Suppressor macrophage (primary cell): ENCODE measurements at places on chromosomes 6 and 20.

- DNase-seq, result no peak
These were observed 112.6 kb upstream of the SLC24A3 start for GRCh38 chr20:19099596-19100545.

DNA sequence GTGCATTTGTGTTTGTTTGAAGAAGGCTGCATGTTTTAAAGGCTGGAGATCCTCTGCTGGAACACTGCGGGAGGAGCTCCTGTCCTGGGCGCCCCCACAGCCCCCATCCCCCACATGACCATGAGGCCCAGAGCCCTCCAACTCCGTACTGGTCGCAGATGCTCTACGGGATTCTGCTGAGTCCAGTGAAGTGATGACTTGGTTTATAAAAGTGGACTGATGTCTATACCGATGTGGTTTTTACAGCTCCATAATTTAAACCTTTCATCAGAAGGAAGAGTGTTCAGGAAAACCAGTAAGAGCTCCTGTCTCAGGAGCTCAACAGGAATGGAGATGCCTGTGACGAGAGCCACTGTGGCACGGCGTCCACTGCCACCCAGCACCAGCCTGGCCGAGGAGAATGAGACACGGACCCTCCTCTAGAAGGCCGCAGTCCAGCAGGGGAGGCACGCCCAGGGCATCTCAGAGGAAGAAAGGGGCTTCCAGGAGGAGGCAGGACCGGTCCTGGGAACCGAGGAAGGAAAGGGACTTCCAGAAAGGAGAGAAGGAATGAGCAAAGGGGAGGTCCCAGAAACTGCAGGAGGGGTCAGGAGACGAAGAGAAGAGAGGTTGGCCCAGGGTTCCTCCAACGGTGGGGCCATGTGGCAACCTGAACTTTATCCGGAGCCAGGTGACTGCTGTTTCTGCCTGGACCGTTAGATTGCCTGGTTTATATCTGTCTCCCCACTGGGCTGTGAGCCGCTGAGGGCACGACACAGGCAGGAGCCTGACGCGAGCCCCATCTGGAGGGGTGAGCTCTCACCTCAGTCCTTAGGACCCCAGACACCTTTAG is 26.9 kb downstream of the BFSP1 start:
- DNase-seq, result no peak

DNA sequence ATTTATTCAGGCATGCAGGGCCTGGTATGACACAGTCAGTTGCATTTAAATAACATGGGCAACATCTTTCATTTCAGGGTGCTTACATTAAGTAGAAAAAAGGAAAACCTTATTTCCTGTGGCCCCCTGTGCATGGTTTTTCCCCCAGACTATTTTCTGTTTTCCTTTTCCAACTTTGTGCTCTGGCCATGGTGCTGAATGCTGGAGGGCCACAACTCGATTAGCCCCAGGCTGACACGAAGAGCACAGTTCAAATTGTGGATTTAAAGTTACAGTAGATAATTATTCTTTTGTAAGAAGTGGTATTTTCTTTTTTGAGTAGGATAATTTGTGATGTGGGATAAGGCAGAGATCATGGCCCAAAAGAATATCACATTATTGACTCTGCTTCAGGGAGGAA is 332.0 kb downstream of the HAO1 start:
- no peak for DNase-seq

GRCh38 chr6:146905181-146905704 is 299.0 kb upstream of the STXBP5 start:
- no peak for DNase-seq

- DNase-seq, result no peak
These were observed 2.5 kb downstream of the RPL10A start for GRCh38 chr6:35470663-35471120.

DNA sequence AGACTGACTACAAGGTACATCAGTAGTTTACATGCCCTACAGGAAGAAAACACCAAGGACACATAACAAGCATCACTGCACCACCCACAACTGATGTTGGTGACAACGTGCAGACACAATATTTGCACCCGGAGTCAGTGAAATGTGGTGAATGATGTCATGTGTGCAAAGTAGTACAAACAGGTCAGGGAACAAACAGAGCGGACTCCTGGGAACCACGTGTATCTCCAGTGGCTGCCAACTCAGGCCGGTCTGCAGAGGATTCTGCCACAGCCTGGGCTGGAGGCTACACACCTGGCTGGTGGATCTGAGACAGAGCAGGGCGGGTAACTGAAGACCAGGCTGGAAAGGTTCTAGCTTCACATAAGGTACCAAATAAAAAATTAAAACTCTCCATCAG is 28.2 kb upstream of the RPS6KA2 start:
- no peak for DNase-seq

GRCh38 chr20:48617481-48617880 is 210.3 kb downstream of the PREX1 start:
- no peak for DNase-seq

- DNase-seq, result no peak
These were observed 79.9 kb downstream of the VGLL2 start for GRCh38 chr6:117345292-117345610.

DNA sequence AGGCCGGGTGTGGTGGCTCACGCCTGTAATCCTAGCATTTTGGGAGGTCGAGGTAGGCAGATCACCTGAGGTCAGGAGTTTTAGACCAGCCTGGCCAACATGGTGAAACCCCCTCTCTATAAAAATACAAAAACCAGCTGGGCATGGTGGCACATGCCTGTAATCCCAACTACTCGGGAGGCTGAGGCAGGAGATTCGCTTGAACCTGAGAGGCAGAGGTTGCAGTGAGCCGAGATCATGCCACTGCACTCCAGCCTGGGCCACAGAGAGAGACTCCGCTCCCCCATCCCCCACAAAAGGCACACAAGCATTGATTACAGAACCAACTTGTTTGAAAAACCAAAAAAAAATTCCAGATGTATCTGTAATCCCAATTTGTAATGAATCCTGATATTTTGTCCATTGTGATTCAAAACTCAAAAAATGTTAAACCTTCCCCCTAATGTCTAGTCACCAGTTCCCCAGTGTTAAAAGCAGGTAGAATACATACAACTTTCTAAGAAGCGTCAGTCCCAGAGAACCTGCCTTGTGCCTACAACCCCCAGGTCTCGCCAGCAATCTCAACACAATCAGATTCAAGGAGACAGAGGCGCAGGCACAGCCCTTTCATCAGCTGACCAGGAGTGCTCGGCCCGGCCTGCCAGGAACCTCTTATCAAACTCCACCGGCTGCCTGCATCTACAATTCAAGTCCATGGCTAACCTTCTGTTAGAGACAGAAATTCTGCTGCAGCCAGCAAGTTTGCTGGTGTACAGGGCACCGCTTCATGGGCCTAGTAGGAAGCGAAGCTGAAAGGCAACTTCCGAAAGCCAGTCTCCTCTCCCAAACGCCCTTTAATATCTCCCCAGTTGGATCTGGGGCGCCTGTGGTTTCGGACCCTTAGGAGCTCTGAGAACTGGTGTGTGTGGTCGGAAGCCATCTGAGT is 2.1 kb downstream of the EZR start:
- DNase-seq, result peak; percentile 57

DNA sequence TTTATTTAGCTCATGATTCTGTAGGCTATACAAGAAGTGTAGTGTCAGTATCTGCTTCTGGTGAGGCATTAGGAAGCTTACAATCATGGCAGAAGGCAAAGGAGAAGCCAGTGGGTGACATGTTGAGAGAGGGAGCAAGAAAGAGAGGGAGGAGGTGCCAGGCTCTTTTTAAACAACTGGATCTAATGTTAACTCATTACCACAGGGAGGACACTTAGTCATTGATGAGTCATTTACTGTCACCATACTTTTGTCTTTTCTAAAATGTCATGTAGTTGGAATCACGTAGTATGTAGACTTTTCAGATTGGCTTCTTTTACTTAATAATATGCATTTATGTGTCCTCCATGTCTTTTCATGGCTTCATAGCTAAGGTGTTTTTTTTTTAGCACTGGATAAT is 58.1 kb downstream of the NUS1 start:
- no peak for DNase-seq

- peak; percentile 76 for DNase-seq
These were observed 22.1 kb downstream of the NUDT3 start for GRCh38 chr6:34370361-34370760.

- DNase-seq, result no peak
These were observed 677.0 kb downstream of the PRKN start for GRCh38 chr6:162050579-162050978.

DNA sequence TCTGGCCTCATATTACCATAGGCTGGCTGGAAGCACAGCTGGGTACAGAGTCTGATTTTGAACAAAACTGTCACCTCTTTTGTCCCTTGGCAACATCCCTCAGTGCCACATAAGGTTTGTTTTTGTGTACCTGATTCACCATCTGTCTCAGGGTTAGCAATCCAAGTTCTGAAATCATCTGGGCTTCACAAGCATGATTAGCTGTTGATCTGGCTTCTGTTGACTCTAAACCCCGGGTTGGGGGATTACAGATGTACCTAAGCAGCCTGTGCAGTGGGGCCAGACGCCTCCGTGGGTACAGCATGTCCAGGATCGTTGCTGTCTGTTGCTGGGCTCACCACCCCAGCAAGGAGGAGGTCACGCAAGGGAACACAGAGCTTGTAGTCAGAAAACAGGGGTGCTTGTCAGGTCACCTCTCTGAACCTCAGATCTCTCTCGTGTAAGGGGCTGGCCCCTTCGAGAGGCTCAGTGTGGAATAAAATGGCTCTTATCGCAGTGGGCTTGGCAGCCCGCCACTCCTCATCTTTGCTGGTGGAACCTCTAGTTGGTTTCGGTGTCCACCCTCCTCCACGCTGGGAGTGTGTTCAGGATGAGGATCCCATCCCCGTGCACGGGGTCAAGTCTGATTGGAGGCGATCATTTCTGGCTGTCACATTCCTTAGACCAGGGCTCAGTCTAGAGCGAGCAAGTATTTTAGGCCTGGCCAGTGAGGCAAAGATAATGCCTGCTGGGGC is 39.2 kb upstream of the ZNF831 start:
- no peak for DNase-seq

GRCh38 chr6:32074996-32075532 is 34.1 kb downstream of the TNXB start:
- DNase-seq, result no peak

- no peak for DNase-seq
These were observed 103.9 kb downstream of the OLIG3 start for GRCh38 chr6:137390334-137390733.

DNA sequence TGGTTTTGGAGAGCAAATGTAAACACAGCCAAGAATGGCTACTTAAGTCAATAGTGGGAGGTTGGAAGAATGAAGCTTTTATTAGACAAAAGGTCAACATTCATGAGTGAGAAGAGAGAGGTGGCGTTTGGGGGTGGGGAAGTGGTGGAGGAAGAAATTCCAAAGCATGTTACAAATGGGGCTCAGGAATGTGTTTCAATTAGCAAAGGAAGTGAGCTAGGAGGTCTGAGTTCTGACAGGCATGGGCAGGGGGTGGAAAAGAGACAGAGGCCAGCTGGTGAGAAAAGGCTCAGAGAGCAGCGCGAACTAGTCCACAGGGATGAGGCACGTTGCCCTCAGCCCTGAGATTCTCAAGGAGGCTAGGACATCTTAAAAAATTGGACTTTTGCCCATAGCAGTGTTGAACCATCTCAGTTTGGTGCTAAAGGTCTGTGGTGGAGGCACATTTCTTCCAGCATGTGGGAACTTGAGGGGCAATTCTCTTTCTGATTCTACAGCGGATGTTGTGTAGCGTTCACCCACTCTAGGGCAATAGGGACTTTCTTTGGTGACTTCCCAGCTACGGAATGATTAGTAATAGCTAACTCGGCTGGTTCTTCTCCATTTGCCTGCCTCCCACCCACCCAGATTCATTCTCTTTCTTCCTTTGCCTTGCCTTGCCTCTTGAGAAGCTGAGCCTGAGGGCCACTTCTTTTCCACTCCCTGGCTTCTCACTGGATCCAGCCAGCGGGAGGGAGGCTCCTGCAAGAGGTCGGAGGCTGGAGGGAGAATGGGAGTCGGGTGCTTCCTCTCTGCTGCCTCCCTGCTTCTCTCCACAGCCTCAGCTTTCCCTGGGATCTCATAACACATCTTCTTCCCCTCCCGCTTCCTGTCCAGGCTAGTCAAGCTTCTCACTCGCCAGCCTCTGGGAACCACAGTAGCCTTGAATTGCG is 45.1 kb upstream of the NEDD9 start:
- peak; percentile 20 for DNase-seq

DNA sequence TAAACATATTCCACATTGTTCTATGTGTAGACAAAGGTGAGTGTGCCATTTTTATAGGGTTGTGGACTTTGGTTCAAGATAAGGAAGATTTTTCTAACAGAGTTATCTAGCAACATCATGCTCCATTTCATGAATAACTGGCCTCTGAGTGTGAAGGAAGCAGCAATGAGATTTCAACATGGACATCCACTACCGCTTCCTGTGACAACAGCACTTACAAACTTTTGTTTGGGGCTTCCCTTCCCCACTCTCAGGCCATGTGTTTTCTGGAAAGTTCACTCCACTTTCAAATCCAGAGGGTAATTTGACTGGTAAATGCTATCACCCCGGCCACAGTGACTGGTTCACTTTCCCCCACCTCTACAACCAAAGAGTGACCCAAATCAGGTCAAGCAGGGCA is 38.1 kb upstream of the PROKR2 start:
- peak; percentile 59 for DNase-seq

GRCh38 chr20:60038400-60039008 is 80.3 kb downstream of the CDH26 start:
- DNase-seq, result no peak

- no peak for DNase-seq
These were observed 57.7 kb downstream of the PXDC1 start for GRCh38 chr6:3693831-3694230.

DNA sequence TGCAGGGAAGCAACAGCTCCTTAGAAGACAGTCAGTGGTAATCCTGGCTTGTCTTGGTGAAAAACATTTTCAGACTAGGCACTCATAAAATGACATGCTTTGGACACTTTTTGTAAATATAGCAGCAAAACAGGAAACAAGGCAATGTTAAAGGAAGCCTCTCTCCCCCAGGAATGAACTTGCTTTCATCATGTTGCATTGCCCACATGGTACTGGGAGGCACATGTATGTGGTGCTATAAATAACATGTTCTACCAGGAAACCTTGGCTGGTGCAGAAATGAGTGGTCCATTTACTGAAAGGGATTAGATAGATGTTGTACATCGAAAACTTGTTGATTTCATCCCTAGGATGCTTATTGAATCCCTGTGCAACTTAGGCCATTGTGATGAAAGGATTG is 121.4 kb upstream of the RREB1 start:
- DNase-seq, result peak; percentile 48

GRCh38 chr6:34718976-34719375 is 22.4 kb upstream of the ILRUN start:
- DNase-seq, result no peak

GRCh38 chr6:26360451-26361416 is 4.3 kb upstream of the BTN3A2 start:
- DNase-seq, result no peak

- no peak for DNase-seq
These were observed 44.1 kb downstream of the ELOVL2 start for GRCh38 chr6:10999994-11000393.

- no peak for DNase-seq
These were observed 52.9 kb upstream of the HDDC2 start for GRCh38 chr6:125354649-125355048.

GRCh38 chr6:105988321-105988720 is 97.8 kb upstream of the PRDM1 start:
- no peak for DNase-seq
